Activated CD8-positive, alpha-beta T cell treated with anti-CD3 and anti-CD28 coated beads for 36 hours (primary cell): ENCODE measurements at places on chromosomes 5 and 9. TPM values are rescaled to one million over a fixed set of nuclear protein-coding genes. Genes with fewer than 3 reads are reported as not detected.

SPAAR gene
- total RNA-seq, result not detected

SLC25A2 gene
- total RNA-seq, result 0.25 TPM

LMNB1 gene
- total RNA-seq, result 198 TPM

GRCh38 chr9:21267485-21268346 is 27.9 kb upstream of the IFNA14 start:
- no peak for DNase-seq
- no peak overlapping the region for H3K4me3 ChIP-seq
- H3K36me3 ChIP-seq, result no peaks in the 10 kb centered on the region
- H3K4me1 ChIP-seq, result peaks cover 2% of the 10 kb centered on the region

- H3K36me3 ChIP-seq, result peaks cover 35% of the 10 kb centered on the region
- H3K4me1 ChIP-seq, result peaks cover 17% of the 10 kb centered on the region
- H3K4me3 ChIP-seq, result no peak overlapping the region
- H3K27me3 ChIP-seq, result no peaks in the 10 kb centered on the region
- DNase-seq, result no peak
Measured at GRCh38 chr9:83965350-83966208, 14.4 kb downstream of the HNRNPK start.

- peak; percentile 78 for DNase-seq
- peak overlapping the region; percentile 63 for H3K4me3 ChIP-seq
- peak overlapping the region; percentile 96 for H3K27ac ChIP-seq
- no peaks in the 10 kb centered on the region for H3K27me3 ChIP-seq
Measured at GRCh38 chr9:70563431-70564204, 149.2 kb upstream of the KLF9 start.

DBH gene
- not detected for total RNA-seq

LCN10 gene
- 2.6 TPM for total RNA-seq

PAX5 gene
- 0.95 TPM for total RNA-seq

DNA sequence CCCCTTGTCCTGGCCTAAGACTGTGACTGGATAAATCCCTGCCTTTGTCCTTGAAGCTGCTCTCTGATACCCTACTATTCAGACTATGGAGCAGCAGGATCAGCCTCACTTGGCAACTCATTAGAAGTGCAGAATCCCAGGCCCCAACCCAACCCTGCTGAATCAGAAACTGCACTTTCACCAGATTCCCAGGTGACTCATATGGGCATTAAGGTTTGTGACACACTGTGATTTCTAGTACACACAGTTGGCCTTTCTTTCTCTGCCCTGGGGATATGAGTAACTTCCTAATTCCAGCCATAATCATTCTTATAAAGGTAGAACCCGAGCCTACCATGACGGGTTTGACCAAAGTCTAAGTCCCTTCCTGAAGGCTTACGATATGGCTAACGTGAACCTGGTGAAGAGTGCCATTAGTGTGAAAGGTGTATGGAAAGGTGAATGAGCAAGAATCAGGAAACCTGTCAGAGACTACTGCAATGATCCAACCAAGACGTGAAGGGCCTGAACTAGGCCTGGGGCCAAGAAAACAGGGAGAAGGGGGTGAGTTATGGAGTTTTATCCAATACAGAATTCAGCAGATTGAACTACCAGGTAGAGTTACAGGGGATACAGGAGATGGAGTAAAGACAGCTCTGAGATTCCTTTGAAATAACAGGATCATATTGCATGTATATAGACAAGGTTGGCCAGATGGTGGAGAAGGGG is 533.0 kb downstream of the BNC2 start:
- no peak for DNase-seq
- no peak overlapping the region for H3K4me3 ChIP-seq
- no peak overlapping the region for H3K27ac ChIP-seq
- no peaks in the 10 kb centered on the region for H3K4me1 ChIP-seq
- H3K27me3 ChIP-seq, result no peaks in the 10 kb centered on the region
- no peaks in the 10 kb centered on the region for H3K36me3 ChIP-seq

DYNC2I2 gene
- 25.6 TPM for total RNA-seq

DNA sequence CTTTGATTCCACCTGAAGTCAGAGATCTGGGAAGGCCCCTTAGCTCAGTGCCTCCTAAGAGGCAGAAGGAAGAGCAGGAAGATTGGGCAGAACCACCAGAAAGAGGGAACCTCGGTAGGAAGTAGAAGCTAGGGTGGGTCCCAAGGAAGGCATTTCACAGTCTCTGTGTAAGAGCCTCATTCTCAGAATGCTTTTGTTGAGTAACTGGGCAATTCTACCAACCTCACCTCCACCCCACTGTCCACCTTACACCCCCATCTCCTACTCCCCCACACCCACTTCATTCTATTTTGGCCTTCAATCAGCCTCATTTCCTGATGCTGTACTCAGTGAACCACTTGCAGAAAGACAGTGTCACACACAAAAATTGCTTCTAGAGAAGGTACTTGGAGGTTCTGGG is 3.5 kb downstream of the HBEGF start:
- no peak for DNase-seq
- peak overlapping the region; percentile 74 for H3K4me3 ChIP-seq
- H3K36me3 ChIP-seq, result peaks cover 23% of the 10 kb centered on the region
- H3K4me1 ChIP-seq, result peaks cover 43% of the 10 kb centered on the region
- H3K27ac ChIP-seq, result peak overlapping the region; percentile 95
- peaks cover 5% of the 10 kb centered on the region for H3K27me3 ChIP-seq

GRCh38 chr9:32723789-32724325 is 59.5 kb upstream of the TMEM215 start:
- H3K27me3 ChIP-seq, result peaks cover 3% of the 10 kb centered on the region
- H3K4me1 ChIP-seq, result no peaks in the 10 kb centered on the region
- no peak overlapping the region for H3K4me3 ChIP-seq
- DNase-seq, result no peak

GRCh38 chr5:92552206-92553160 is 1028.5 kb downstream of the NR2F1-AS1 start:
- no peak for DNase-seq
- no peaks in the 10 kb centered on the region for H3K27me3 ChIP-seq
- H3K27ac ChIP-seq, result no peak overlapping the region
- no peak overlapping the region for H3K4me3 ChIP-seq
- H3K36me3 ChIP-seq, result no peaks in the 10 kb centered on the region
- H3K4me1 ChIP-seq, result no peaks in the 10 kb centered on the region

DNA sequence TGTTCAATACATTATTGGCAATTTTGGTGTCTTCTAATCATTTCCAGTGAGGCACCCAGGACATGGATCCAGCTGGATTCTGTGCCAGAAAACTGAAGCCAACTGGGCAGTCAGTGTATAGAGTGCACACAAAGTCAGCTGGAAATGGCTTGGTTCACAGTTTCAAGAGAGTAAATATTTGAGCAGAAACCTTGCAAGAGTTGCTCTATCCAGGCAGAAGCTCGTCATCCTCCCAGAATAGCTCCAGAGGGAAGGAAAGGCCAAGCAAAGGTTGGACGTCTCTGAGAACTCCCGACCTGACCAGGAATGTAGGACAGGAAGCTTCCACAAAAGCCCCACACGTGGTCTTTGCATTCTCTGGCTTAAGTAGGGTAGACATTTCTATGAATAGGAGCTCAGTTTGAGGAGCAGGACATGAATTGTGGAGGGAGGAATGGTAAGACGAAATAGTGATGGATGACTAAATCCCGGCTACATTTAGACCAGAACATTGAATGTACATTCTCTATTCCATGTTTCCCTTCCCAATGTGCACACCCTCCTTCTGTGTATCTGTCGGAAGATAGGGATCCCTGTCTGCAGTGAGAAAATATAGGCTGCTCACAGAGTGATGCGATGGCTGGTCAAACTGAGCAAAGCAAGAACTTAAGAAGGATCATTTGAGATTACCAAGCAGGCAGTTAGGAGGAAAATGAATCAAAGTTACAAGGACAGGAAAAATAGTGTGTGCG is 72.7 kb upstream of the FCN2 start:
- no peaks in the 10 kb centered on the region for H3K27me3 ChIP-seq
- DNase-seq, result no peak
- H3K4me3 ChIP-seq, result no peak overlapping the region

MVB12B gene
- 6.4 TPM for total RNA-seq

DNA sequence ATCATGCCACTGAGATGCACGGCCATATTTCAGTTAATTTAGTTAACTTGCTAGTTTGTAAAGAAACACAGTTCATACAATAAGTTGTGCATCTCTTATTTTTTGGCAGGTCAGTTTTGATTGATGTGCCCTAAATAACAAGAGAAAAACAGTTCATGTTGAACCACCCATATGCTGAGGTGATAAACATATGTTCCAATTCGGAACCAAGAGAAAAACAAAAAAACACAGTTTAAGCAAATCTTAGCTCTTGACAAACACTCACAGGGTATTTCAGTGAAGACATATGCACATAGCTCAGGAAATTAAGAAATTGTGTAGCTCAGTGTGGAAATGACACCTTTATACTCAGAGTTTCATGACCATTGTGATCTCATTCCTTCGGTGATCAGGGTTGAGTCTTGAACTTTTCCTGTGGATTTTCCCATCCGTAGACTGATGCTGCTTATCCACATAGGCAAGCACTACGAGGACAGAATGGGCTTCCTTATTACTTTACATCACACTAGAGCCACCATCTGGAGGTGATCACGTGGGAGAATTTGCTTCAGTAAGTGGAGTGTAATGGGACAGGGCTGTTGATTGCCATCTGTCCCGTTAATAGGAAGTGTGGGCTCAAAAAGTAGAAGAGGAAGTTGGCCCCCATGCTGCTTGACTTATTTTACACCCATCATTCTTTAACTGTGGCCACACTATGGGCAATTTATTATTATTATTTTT is 773.0 kb downstream of the MTRR start:
- no peak overlapping the region for H3K27ac ChIP-seq
- no peaks in the 10 kb centered on the region for H3K4me1 ChIP-seq
- DNase-seq, result no peak
- no peak overlapping the region for H3K4me3 ChIP-seq
- H3K27me3 ChIP-seq, result no peaks in the 10 kb centered on the region

DNA sequence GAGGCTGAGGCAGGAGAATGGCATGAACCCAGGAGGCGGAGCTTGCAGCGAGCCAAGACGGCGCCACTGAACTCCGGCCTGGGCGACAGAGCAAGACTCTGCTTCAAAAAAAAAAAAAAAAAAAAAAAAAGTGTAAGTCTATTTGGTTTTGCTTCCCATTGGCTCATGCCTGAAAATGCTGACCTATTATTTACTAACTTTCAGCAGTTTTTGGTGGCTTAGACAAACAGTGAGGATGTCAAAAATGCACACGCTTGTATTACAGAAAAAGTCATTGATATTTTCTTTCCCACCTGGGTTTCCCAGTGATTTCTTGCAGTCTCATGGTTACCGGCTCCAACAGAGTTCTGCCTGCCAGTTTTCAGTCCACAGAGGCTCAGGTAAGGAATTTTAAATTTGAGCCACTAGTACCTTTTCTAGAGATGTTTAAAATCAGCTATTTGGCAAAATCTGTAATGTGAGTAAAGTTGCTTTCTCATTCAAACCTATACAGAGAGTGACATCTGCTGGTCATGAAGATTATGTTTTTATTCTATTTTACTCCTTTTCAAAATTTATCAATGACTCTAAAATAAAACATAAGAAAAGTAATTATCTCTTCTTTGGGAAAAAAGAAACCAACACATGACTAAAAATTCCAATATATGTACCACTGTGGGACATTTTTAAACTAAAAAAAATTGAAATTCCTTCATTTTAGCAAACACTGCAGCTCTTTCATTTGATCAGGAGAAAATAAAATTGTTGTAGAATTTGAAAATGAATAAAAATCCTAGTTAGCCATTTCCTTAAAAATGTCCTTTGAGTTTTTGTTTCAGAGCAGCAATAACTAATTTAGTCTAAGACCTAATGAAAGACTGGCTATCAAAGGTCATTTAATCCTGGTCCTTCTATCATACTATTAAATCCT is 8.8 kb downstream of the FAM200C start:
- H3K27ac ChIP-seq, result no peak overlapping the region
- H3K27me3 ChIP-seq, result no peaks in the 10 kb centered on the region
- no peak for DNase-seq
- H3K4me3 ChIP-seq, result no peak overlapping the region
- peaks cover 6% of the 10 kb centered on the region for H3K36me3 ChIP-seq

- no peak for DNase-seq
- H3K4me1 ChIP-seq, result no peaks in the 10 kb centered on the region
- H3K4me3 ChIP-seq, result no peak overlapping the region
- H3K36me3 ChIP-seq, result no peaks in the 10 kb centered on the region
Measured at GRCh38 chr9:114012126-114012525, 66.0 kb downstream of the AMBP start.

DNA sequence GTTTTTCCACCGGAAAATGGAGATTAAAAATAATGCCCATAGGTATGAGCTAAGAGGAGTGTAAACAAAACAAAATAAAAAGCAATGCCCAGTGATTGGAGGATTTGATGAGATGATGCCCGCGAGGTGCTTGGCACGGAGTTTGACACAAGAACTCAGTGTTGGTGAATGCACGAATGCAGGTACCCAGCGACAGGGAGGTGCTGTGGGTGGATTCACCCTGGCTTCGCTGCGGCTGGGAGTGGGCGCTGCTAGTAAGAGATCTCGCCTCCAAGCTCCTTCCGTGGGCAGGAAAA is 526 bp upstream of the STXBP1 start:
- peak overlapping the region; percentile 39 for H3K27ac ChIP-seq
- DNase-seq, result no peak

TRMO gene
- 12.6 TPM for total RNA-seq

- no peak overlapping the region for H3K27ac ChIP-seq
- H3K36me3 ChIP-seq, result no peaks in the 10 kb centered on the region
- no peak overlapping the region for H3K4me3 ChIP-seq
- H3K4me1 ChIP-seq, result no peaks in the 10 kb centered on the region
Measured at GRCh38 chr5:19928562-19929421, 59.2 kb downstream of the CDH18 start.

PLPPR1 gene
- total RNA-seq, result not detected

DNA sequence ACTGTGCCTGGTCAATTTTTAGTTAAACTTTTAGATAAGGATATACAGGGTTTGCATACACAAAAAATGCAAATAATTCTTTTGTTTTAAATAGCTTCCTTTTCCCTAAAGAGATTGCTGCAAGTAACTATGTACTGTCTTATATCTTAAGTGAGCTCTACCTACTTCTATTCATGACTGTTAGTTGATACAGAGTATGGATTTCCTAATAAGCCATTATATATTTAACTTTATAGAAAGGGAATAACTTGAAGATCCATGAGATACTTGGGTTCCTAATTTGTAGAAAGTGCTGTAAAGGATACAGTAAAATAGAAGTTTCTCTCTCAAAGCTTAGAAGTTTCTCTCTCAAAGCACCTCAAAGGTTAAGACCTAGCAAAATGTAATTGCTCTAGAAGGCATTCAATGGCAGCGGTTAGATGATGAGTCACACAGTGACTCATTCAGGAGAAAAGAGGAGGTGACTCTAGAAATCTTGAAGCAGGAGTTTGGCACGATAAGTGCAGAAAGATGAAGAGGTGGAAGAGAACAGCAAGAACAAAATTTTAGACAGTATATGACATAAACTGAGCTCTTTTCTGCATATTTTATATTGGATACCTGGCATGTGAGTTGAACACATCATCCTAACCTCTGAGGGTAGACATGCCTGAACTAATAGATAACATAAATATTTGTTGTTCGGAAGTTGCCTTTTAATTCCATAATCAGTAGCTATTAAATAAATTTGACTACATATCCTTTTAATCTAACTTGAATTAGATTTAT is 5.5 kb upstream of the DNAJC21 start:
- peaks cover 46% of the 10 kb centered on the region for H3K4me1 ChIP-seq
- no peaks in the 10 kb centered on the region for H3K27me3 ChIP-seq
- peak overlapping the region; percentile 76 for H3K27ac ChIP-seq
- peak; percentile 68 for DNase-seq
- peaks cover 53% of the 10 kb centered on the region for H3K36me3 ChIP-seq

BAAT gene
- total RNA-seq, result not detected

GRCh38 chr5:92364986-92365550 is 982.0 kb upstream of the ARRDC3 start:
- no peaks in the 10 kb centered on the region for H3K27me3 ChIP-seq
- no peak overlapping the region for H3K4me3 ChIP-seq
- DNase-seq, result no peak

DDX46 gene
- 67.9 TPM for total RNA-seq

GRCh38 chr9:134130503-134131375 is 5.1 kb upstream of the WDR5 start:
- no peak overlapping the region for H3K4me3 ChIP-seq
- no peaks in the 10 kb centered on the region for H3K27me3 ChIP-seq
- H3K36me3 ChIP-seq, result no peaks in the 10 kb centered on the region
- H3K4me1 ChIP-seq, result peaks cover 11% of the 10 kb centered on the region
